ENCODE measurements at places on chromosomes 3 and 15.

DNA sequence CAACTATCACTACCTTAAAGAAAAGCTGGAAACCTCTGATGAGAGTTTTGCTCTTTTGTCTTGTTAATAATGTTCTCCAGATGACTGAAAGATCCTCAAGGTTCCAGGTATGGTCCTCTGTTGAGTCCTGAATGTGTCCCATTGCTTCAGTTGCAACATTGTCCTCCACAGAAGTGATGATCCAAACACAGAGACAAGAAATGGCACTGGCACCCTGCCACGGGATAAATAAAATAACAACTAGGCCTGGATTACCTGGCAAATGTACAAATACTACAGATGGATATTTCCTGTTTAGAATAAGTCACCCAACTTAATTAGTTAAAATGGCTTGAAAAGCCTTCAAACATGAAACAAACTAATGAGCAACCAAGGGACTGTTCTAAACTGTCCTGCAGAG is 58.3 kb downstream of the EIF3J start:
- no peak for DNase-seq

DNA sequence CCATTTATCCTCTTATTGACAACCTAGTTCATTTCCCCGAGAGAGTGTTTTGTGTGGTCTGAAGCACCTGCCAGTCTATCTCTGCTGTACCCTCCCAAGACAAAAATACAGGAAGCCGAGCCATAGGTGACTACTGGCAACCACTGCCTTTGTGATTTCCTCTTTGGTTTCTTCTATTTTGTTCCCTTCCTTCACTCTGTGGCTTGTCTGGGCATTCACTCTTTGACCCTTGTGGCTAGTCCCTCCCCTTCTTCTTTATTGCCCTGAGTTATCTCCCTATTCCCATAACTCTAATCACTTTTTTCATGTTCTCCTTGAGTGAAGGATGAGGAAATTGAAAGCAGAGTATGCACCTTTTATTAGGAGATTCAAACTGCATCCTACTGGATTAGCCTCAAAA is at the start of gene ADGRG7:
Gene ADGRG7 (plus strand): TSS at position 297 of the 400 bp plus-strand sequence. CDS start 256 bp downstream, outside the sequence.
- no peak for DNase-seq

DNA sequence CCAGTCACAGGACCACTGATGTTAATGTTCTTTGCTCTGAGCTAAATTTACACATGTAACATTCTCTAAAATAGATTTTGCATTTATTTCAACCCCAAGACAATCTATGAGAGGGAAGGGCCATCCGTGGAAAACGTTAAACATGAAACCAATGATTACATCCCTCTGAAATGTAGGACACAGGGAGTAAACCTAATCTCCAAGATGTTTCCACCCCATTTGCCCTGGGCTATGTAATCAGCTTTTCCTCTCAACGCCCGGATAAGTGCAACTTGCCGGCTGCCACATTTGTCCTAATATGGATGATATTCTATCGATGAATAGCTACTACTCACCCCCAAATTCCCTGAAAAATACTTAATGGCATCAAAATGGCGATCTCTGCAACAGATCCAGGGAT is 6.4 kb upstream of the FMN1 start:
- no peak for DNase-seq

DNA sequence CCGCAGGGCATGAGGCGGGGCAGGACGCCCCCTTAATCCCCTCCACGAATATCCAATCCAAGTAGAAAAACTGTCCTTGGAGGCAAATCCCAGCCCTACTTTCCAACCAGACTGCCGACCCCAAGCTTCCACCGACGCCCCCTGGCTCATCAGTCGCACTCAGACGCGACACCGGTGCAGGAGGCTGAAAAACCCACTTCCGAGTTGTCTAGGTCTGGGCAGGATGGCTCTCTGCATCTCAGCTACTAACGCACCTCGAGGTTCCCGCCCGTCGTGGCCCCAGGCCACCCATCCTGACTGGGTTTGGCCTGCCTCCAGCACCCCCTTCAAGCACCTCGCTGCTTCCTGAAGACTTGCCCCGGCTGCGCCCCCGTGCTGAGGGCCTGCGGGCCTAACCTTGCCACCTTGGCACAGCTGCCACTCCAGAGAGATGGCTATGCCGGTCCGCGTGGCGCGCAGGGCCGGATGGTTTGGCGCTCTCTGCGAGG is 15.5 kb downstream of the RGMA start:
- peak; percentile 59 for DNase-seq

GRCh38 chr3:184443831-184444230 is 64.0 kb downstream of the CHRD start:
- DNase-seq = peak; percentile 22

- DNase-seq = no peak
Measured at GRCh38 chr3:44363591-44363990, 25.0 kb downstream of the TCAIM start.

GRCh38 chr15:67805666-67806516 is 19.4 kb upstream of the SKOR1 start:
- no peak for DNase-seq

DNA sequence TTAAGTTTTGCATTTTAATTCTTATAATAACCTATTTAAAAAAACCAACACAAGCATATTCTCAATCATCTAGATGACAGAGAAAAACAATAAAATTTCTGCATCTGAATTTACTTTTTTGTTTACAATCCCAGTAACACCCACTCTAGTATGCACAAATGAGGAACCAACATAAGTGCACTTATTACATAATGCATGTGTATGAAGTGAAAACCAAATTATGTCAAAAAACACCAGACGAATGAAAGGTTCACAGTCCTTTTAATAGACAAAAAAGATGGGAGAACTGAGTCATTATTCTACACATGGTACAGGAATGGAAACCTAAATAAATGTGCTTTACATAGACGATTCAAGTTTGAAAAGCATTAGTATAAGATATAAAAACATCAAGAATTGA is 91.7 kb downstream of the NR1I2 start:
- no peak for DNase-seq

- no peak for DNase-seq
Measured at GRCh38 chr3:18216996-18217395, 208.1 kb downstream of the SATB1 start.

DNA sequence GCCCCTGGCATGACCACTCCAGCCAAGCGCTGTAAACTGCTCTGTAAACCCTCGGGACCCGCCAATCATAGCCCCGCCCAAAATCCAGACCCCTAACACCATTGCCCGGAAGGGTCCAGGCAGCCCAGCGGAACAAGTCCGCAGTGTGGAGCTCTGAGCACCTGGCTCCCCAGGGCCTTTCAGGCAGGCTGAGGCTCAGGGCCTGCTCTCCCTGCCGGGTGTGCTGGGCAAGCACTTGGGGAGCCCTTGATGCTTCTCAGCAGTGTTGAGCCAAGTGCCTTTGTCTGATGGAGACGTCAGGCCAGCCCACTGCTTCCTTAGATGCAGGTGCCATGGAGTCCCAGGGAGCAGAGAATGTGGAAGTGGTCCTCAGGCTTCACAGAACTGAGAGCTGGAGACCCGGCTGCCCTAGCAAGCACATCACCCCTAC is 106.2 kb downstream of the TLE3 start:
- peak; percentile 53 for DNase-seq

GRCh38 chr15:75037685-75038084 is 14.3 kb downstream of the PPCDC start:
- DNase-seq = no peak

GRCh38 chr3:129633751-129634481 is 27.4 kb upstream of the PLXND1 start:
- peak; percentile 82 for DNase-seq

GRCh38 chr3:141383555-141384129 is 15.3 kb downstream of the ZBTB38 start:
- no peak for DNase-seq

DNA sequence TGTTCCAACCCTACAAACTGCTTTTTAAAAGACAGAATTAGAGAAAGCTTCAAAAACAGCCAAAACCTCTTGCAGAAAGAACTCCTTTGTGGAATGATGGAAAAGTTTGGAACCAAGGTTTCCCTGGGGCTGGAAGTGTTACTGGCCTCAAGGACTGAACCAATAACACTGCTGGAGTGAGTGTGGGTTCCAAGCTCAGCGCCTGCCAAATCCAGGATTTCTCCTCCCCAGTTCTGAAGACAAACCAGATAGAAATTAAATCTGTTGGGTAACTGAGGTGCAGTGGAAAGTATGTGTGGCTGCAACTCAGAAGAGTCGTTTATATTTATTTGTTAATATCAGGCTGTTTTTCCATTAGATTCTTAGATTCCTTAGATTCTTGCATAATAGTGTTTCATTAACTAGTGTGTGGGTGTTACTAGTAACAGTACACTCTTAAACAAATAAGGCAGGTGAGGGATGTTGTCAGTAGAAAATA is 66.5 kb upstream of the FNDC3B start:
- DNase-seq = no peak

DNA sequence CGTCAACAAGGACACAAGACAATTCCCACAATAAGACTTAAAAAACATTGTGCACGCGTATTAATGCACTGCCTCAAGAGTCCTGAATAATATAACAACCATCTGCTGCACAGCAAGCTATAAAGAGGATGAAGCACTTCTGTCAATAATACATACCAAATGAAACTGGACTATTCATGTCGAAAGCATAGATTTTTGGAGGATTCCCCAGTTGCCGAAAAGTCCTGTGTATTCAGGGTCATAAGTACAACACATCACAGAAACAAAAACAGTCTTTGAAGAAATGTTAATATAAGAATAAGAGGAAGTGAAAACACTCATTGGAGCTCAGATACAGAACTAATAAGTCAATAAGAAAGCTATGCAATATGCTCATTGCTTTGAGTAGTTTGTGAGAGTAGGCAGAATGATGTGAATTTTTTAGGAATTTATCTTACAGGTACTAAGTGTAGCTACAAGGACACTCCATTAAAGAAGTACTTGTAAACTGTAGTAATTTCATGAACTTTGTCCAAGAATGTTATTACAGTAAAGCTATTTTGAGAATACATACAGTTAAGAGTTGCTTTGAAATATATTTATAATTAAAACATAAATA is 31.6 kb downstream of the CBLB start:
- DNase-seq = no peak

DNA sequence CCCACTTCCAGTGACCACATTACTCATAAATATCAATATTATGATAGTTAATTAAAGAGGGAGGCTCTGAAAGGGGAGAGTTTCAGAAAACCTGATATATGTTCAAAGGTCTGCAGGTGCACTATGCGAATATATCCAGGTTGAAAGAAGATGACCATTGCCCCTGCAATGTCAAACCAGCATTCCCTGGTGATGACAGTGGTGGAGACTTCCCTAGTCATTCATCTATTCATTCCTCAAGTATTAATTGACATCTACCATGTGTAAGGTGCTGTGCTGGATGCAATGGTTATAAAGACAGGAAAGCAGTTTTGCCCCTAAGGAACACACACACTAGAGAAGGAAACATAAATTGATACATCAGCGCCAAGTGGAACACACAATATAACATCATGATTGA is 588.3 kb upstream of the KCNMB2 start:
- no peak for DNase-seq

GRCh38 chr3:50675179-50676030 is 678 bp downstream of the DOCK3 start:
- peak; percentile 36 for DNase-seq

DNA sequence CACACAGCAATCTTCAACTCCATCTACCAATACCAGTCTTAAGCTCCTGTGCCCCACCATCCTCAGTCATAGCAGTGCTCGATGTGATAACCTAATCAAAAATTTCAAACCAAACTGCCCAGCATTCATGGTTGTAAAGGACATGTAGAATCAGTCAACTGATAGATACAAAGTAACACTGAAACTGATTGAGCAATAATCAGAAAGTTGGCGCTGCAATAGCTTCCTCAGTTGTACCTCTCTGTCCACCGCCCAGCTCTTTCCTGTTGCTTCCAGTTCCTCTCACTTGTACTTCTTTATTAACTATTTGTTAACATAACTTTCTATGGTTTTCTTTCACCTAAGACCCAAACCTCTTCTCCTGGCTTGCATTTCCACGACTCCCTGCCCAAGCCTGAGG is 745.7 kb downstream of the PDCD6IP start:
- DNase-seq = no peak

DNA sequence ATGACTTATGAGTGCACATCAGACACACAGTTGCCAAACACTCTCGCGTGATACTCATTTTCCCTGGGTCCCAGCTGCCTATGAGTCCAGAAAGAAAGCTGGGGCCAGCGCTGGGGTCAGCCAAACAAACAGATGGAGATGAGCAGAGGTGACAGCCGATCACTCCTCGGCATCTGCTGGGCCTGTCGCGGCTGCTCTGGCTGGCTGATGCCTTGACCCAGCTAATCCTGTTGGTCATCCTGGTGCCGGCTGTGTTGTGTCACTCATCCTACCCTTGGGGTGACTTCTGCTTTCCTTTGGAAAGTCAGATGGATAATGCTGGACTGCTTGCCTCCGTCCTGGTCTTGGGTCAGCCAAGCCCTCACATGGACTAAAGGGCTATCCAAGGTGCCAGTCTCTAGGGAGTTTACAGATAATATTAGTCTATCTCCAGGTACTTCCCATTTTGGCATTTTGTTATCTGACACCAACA is 105.3 kb upstream of the PDZRN3 start:
- peak; percentile 39 for DNase-seq

DNA sequence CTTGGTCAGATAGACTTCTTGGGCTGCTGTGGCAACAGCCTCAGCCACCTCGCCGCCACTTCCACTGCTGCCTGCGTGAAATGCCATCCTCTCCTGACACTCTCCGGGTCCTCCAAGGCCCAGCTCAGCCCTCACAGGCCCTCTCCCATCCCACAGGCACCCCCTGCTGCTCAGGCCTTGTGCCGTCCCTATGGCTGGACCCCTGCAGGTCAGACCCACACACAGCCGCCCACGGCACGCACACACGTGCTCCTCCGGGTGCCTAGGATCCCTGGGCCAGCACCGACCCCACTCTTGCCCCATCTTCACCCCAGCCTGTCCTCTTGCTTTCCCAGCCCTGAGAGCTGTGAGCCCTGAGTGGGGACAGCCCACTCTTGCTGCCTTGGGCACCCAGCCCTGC is 19.7 kb downstream of the CFAP100 start:
- no peak for DNase-seq

GRCh38 chr15:91861223-91861622 is 7.7 kb downstream of the SLCO3A1 start:
- no peak for DNase-seq

- DNase-seq = no peak
Measured at GRCh38 chr15:45548753-45549520, 26.4 kb upstream of the SLC30A4 start.

- DNase-seq = no peak
Measured at GRCh38 chr15:31081588-31082250, 19.8 kb downstream of the TRPM1 start.

DNA sequence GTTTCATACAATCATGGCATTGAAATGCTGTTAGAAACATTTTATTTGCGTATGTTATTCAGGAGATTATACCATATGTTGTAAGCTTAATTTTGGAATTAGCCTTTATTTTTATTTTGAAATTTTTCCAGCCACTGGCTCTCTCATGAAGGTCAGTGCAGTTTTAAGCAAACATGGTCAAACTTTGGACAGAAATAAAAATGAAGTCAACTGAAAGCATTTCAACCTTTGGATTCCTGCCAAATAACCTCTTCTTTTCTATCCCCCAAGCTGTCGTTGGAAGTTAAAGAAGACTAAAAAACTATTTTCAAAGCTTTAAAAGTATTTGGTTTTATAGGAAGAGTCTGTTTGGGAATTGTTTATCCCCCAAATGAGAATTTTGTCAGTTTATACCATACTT is 846.6 kb downstream of the MCTP2 start:
- DNase-seq = no peak

GRCh38 chr15:92000709-92001108 is 147.2 kb downstream of the SLCO3A1 start:
- no peak for DNase-seq

GRCh38 chr3:25281041-25281731 is 146.9 kb upstream of the RARB start:
- no peak for DNase-seq
